ENCODE measurements at places on chromosomes 5 and 9. TPM values are rescaled to one million over a fixed set of nuclear protein-coding genes. Genes with fewer than 3 reads are reported as not detected.
A peak's percentile ranks its signal among the peaks of the same experiment; 100 is the strongest.

The TPPP gene
- 1.9 TPM for total RNA-seq

The LCN10 gene
- not detected for total RNA-seq

The DENND1A gene
- 29.7 TPM for total RNA-seq

The PRLR gene
- 0.40 TPM for total RNA-seq

The PCA3 gene
- total RNA-seq, result not detected

The LCN9 gene
- not detected for total RNA-seq

GRCh38 chr5:179577286-179577960 is 27.1 kb downstream of the RUFY1 start:
- no peak for DNase-seq

- DNase-seq, result no peak
Measured at GRCh38 chr9:99221266-99221620, 499 bp downstream of the ALG2 start.

GRCh38 chr5:159702826-159703225 is 213.5 kb upstream of the ADRA1B start:
- no peak for DNase-seq

DNA sequence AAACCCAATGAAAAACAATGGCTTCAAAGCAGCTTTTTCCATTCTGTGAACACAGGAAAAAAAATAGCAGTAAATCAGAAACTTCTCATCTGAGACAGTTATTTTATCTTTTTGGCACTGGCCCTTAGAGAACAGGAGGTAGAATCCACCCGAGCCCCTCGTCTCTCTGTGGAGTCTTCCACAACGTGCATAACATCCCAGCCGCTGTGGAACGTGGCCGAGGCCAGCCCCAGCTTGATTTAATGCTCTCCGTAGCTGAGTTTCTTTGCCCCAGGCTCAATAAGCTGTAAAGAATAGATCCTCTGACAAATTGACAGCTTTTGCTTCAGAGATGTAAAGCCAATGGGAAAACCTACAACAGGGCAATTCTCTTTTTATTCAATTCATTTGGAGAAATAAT is 107.9 kb upstream of the DAP start:
- DNase-seq, result no peak

DNA sequence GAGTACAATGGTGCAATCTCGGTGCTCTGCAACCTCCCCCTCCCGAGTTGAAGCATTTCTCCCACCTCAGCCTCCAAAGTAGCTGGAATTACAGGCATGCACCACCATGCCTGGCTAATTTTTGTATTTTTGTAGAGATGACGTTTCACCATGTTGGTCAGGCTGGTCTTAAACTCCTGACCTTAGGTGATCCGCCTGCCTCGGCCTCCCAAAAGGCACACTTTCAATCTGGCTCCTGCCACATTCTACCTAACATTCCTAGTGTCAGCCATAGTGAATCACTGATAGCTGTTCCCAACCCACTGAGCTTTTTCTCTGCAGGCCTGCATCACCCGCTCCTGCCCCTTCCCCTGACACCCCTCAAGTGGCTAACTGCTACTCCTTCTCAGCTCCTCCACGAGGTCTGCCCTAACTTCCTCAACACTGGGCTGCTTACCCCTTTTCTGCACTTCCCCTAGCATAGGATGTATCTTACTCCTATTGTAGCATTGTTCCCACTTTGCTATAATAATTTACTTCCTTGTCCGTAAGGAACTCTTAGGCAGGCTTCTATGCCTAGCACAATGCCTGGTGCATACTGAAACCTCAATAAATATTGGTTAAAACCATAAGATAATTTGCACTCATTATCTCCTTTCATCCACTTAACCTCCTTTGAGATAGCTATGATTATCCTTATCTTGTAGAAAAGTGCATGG is 42.0 kb upstream of the LIFR start:
- DNase-seq, result no peak

DNA sequence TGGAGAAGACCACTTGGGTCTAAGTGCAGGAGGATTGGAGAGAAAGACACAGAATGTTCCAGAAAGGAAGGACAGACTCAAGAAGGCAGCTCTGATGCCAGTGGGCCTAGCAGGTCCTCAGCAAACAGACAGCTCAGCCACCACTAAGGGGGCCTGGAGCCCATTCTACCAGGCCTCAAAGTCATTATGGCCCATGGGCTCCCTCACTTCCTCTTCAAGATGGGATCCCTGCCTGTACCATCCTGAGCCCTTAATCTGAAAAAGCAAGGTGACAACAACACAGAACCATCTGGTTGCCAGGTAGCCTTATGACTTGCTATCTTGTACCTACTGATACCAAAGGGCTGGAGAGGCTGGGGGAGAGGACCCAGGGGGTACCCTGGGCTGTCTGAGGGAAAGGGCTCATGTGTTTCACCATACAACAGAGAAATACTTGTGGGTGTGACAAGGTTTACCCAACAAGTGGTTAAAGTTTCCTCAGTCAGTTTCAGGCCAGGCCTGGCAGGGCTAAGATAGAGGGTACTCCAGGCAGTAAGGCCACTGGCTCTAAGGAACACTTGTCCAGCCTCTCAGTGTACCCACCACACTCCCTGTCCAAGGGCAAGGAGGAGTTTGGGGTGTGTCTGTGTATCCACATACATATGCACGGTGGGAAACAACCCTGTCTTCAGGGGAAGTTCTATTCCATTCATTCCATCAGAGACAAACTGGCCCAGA is 30.7 kb downstream of the TCF7 start:
- DNase-seq, result no peak

DNA sequence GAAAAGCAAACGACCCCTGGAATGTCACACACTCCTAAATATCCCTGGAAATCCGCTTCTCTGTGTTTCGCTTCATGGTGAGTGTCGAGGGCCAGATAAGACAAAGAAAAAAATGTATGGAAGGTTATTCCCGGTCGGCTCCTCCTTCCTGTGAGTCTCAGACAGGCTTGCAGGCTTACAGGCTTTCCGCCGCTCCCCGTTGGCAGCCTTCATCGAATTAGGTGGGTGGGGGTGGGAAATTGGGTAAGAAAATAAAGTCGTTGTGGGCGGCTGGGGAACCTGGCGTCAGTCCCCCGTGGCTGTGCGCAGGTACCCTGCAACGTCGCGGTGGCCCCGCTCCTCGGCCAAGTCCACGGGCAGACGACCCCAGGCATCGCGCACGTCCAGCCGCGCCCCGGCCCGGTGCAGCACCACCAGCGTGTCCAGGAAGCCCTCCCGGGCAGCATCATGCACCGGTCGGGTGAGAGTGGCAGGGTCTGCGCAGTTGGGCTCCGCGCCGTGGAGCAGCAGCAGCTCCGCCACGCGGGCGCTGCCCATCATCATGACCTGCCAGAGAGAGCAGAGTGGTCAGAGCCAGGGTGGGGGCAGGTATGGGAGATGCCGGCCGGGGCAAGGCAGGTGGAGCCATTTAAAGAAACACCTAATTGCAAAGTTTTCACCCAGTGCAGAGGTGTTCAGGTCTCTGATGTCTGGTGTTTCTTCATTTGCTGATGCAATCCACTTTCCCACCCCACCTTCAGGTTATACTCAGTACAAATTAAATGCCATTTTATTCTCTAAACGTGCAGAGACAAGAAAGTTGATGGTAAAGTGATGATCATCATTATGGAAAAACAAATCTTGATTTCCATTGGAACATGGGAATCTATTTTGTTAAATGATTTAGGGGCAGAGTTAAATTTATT is 3.2 kb downstream of the CDKN2B start:
- no peak for DNase-seq

GRCh38 chr5:31237174-31237573 is 43.7 kb downstream of the CDH6 start:
- peak; percentile 14 for DNase-seq
